ENCODE measurements at places on chromosomes 7 and 10.

- DNase-seq: no peak
Measured at GRCh38 chr10:45180946-45181875, 134.2 kb downstream of the OR13A1 start.

DNA sequence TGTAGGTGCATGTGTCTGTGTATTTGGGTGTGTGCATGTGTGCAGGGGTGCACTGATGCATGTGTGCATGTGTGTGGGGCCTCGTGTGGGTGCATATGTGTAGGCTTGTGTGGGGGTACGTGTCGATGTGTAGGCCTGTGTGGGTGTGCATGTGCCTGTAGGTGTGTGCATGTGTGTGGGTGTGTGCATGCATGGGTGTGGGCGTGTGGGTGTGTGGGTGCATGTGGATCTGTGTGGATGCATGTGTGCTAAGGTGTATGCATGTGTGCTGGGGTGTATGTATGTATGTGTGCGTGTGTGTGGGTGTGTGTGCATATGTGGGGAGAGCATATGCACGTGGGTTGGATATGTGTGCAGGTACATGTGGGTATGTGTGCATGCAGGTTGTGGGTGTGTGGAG is 73.2 kb downstream of the NKX6-2 start:
- DNase-seq: no peak

DNA sequence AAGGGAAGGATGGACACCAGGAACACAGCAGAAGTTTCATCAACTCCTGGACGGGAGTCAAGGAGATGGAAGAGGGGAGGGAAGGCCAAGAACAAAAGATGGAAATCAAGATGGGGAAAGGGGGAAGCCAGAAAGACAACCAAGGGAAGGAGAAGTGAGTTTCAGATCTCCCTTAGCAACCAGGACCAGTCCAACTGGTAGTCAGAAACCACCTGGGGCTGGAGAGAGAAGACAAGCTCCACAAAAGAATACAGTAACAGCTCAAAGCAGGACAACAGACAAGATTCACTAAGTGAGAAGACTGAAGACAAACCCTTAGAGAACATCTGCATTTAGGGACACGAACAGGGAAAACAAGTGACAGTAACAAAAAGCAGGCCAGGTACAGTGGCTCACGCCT is 30.6 kb downstream of the CDCA7L start:
- no peak for DNase-seq

- DNase-seq: no peak
Measured at GRCh38 chr10:33681595-33681994, 347.1 kb upstream of the NRP1 start.

DNA sequence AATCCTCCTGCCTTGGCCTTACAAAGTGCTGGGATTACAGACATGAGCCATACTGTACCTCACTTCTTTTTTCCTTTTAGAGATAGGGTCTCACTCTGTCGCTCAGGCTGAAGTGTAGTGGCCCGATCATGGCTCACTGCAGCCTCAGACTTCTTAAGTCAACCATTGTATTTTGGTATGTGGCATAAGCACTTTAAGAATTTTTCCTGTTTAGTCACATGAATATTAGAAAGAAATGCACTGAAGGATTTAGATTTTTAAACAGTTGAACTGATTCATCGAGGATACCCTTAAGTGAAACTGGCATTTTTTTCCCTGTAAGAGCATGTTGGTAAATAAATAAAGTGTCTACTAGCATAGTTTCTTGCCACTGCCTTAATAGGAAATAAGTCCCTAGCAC is 319.3 kb upstream of the CACNA2D1 start:
- no peak for DNase-seq

DNA sequence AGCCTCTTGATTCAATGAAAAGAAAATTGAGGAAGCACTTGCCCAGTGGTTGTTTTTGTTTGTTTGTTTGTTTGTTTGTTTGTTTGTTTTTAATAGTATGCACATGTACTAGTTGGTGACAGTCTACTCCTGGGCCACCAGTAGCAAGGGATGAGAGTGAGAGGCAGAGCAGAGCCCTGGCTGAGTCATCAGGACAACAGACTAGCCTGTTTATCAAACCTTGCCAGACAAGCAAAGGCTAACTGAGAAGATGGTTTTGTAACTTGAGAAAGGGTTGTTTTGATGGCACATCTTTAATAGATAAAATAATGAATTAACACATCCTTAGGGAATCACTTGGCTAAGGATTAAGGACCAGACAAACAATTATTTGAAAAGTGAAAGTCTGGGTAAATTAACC is 78.1 kb downstream of the INHBA start:
- DNase-seq: no peak

DNA sequence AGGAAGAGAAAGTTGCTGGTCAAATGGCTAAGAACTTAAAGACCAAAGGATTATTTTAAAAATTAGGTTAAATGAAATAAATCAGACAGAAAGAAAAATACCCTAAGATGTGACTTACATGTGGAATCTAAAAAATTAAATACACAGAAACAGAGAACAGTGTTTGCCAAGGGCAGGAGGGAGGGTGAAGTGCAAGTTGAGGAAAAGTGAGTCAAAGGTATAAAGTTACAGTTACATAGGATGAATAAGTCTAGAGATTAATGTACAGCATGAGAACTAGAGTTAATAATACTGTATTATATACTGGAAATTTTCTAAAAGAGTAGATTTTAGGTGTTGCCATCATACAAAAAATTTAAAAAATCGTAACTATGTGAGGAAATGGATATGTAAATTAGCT is 146.3 kb downstream of the MDFIC start:
- DNase-seq: no peak

DNA sequence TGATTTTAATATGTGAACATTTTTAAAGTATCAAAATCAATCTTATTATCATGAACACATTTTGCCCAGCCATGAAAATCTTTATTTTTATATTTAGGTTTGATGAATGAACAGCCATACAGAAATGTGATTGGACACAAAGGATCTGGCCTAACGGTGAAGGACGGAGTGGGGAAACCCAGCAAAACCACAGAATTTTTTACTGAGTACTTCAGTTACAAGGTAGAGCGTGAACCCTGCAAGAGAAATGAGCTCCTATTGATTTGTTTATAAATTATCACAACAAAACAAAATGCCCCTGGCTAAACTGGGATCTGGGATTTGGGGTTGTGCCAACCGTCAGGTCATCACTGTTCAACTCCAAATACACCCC is 118.8 kb downstream of the JAZF1 start:
- DNase-seq: no peak

DNA sequence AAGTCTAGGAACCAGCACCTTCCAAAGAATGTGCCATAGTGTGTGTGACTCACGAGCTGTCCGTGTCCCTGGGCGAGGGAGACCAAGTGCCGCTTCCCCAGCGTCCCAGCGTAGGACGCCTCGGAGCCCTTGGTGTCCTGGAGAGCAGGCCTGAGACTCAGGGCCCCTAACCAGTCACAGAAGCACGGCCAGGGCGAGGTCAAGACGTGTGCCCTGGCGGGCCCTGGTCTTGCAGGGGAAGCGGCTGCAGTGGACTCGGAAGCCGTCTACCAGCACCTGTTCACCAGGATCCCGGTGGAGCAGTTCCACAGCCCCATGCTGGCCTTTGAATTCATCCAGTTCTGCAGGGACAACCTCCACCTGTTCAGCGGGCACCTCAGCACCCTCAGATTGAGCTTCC is 10.6 kb downstream of the AP5Z1 start:
- no peak for DNase-seq

DNA sequence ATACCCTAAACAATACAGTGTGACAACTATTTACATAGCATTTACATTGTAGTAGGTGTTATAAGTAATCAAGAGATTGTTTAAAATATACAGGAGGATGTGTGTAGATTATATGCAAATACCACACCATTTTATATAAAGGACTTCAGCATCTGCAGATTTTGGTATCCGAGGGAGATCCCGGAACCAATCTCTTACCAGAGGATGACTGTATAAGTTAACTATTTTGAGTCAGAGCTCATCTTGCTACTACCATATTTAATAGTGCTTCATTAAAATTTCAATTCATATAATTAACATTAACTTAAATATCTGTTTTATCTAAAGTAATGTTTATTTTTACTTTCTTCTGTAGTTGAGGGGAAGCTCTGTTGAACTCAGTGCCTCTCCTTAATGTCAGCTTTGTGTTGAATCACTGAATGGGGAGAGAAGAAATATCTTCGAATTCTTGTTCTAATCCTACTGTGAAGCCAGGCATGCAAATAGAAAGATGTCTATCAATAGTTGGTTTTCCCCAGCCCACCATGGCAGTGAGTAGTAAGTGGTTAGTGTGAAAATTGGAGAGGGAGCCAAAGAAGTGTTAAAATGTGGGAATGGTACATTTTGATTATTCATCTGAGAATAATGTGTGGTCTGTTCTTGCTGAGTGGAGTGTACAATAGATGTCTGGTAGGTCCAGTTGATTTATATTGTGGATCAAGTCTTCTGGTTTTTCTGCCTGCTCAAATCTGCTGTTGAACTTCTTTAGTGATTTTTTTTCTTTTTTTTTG is 90.1 kb upstream of the CYP26C1 start:
- no peak for DNase-seq

GRCh38 chr7:103636153-103636552 is 190.1 kb upstream of the SLC26A5 start:
- peak; percentile 10 for DNase-seq

- peak; percentile 35 for DNase-seq
Measured at GRCh38 chr7:95478272-95479037, 7.3 kb upstream of the ASB4 start.

DNA sequence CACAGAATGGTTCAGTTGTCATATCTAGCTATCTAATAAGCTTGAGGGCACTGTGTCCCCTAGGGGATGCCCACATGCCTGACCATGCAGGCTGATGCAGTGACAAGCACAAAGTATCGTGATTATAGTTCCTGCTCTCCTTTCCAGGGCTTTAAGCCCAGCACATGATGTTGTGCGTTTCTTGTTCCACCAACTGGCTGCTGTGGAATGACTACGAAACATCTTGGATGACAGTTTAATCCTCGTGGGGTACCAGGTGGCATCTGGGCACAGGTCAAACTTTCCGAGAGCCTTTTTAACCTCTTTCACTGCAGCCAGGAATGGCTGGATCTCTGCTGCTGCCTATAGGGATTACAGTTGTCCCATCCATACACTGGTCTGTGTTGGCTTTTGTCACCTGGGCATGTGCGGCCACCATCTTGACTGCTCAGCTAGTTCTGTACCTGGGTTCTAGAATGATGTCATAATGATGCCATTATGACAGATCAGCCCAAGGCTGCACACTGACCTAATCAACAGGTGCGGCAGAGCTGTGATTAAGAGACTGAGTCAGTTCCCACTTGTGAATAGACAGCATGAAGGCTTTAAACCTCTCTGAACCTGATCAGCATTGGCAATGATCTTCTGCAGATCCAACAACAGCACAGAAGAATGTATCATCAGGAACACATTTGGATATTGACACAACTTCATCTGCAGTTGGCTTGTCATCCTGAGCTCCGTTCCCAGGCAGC is 144.1 kb downstream of the DLG5 start:
- DNase-seq: no peak

- DNase-seq: no peak
Measured at GRCh38 chr10:112603062-112603461, 156.0 kb downstream of the VTI1A start.

DNA sequence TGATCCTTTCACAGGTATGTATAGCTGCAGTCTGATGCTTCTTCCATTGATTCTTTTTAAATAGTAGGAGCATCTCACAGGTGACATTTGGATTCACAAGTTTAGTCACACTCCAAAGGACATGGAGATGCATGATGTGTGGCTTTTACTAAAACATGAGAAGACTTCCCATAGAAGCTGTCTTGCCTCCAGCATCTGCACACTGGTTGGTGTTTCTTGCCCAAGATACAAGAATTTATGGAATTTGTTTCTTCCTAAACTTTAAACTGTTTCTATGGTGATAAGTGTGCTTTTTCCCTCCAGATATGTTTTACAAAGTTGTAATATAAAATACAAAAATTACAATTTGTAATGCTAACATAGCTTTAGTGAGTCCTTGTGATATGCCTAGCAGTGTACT is 24.2 kb downstream of the ADIRF start:
- no peak for DNase-seq

- DNase-seq: no peak
Measured at GRCh38 chr7:199483-200249, 7.3 kb downstream of the FAM20C start.

DNA sequence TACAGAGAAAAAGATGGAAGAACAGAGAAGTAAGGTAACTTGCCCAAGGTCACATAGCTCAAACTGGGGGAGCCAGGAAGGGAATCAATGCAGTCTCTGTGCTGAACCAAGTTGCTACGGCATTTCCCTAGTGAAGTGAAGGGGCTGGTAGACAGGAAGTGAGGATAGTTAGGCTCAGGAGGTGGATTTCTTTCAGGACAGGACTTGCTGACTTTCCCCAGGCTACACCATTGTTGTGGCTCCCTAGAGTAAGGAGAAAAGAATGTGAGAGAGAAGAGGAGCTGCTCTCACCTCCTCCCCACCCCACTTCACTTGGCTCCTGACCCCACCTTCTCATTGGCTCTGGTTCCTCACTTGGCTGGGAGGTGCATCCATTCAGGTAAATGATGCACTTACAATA is 316.9 kb downstream of the INHBA start:
- no peak for DNase-seq

GRCh38 chr7:70583965-70584883 is 547.7 kb upstream of the GALNT17 start:
- DNase-seq: no peak

DNA sequence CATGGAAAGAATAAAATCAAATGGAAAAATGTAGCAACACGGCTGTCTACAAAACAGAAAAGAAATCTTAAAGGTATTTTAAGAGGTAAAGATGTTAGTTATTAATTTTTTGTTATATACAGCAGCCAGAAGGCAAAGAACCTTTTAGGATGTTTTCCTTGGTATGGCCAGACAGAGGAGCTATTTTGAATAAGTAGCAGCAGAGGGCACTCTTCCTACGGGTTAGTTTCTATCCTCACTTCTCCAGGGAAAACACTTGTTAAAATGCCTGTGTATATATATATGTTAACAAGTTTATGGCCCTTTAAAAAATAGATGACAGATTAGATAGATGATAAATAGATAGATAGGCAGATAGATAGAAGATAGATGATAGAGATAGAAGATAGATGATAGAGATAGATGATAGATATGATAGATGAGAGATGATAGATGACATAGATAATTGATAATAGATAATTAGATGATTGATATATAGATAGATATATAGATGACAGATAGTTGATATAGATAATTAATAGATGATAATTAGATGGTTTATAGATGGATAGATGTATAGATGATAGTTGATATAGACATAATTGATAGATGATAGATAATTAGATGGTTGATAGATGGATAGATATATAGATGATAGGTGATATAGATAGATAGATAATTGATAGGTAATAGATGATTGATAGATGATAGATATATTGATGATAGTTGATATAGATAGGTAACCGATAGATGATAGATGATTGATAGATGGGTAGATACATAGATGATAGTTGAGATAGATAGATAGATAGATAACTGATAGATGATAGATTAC is 57.8 kb upstream of the WIPF3 start:
- peak; percentile 59 for DNase-seq
